ENCODE measurements at places on chromosomes 11 and 22. TPM values are rescaled to one million over a fixed set of nuclear protein-coding genes. Genes with fewer than 3 reads are reported as not detected.

- peaks cover 2% of the 10 kb centered on the region for H3K36me3 ChIP-seq
- H3K27ac ChIP-seq, result no peak overlapping the region
- H3K4me1 ChIP-seq, result peaks cover 7% of the 10 kb centered on the region
Observed at GRCh38 chr11:2381494-2382128, 4.5 kb downstream of the CD81 start.

DNA sequence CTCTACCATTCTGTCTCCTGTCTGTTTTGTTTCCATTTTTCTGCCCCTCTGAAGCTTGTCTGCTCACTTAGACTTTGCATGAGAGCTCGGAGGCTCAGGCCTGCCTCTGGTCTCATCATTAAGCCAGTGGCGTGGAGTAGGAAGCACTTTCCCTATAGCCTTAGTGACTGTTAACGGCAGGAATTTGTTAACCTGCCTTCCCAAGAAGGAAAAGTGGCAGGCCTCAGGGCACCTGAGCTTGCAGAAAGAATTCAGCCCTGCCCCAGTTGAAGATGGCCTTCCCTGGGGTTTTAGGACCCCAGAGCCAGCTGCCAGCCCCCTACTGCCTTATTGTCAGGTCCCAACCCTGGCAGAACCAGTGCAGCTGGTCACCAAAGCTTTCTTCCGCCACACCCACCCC lies 93.2 kb downstream of the PKNOX2 start:
- H3K4me3 ChIP-seq, result no peak overlapping the region
- peaks cover 27% of the 10 kb centered on the region for H3K4me1 ChIP-seq
- no peak for DNase-seq
- peaks cover 4% of the 10 kb centered on the region for H3K36me3 ChIP-seq
- H3K27ac ChIP-seq, result no peak overlapping the region
- H3K27me3 ChIP-seq, result no peaks in the 10 kb centered on the region

DNA sequence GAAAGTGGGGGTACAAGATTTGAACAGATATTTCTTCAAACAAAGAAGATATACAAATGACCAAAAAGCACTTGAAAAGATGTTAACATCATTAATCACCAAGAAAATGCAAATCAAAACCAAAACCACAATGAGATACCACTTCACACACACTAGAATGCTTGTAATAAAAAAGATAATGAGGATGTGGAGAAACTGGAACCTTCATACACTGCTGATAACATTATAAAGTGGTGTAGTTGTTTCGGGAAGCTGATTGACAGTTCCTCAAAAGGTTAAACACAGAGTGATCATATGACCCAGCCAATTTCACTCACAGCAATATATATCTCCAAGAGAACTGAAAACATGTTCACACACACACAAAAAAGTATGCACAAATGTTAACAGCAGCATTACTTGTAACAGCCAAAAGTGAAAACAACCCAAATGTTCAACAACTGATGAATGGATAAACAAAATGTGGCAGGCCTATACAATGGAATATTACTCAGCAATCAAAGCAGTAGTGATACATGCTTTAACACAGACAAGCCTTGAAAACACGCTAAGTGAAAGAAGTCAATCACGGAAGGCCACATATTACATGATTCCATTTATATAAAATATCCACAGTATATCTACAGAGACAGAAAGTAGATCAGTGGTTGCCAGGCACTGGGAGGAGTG lies 15.1 kb downstream of the PITPNB start:
- no peak for DNase-seq
- H3K27me3 ChIP-seq, result no peaks in the 10 kb centered on the region
- peaks cover 32% of the 10 kb centered on the region for H3K36me3 ChIP-seq
- no peak overlapping the region for H3K4me3 ChIP-seq
- peaks cover 7% of the 10 kb centered on the region for H3K4me1 ChIP-seq
- H3K27ac ChIP-seq, result no peak overlapping the region

- H3K4me3 ChIP-seq, result no peak overlapping the region
- no peak for DNase-seq
- H3K4me1 ChIP-seq, result no peaks in the 10 kb centered on the region
- H3K27me3 ChIP-seq, result no peaks in the 10 kb centered on the region
Observed at GRCh38 chr11:25163421-25163820, 666.6 kb downstream of the LUZP2 start.

DNA sequence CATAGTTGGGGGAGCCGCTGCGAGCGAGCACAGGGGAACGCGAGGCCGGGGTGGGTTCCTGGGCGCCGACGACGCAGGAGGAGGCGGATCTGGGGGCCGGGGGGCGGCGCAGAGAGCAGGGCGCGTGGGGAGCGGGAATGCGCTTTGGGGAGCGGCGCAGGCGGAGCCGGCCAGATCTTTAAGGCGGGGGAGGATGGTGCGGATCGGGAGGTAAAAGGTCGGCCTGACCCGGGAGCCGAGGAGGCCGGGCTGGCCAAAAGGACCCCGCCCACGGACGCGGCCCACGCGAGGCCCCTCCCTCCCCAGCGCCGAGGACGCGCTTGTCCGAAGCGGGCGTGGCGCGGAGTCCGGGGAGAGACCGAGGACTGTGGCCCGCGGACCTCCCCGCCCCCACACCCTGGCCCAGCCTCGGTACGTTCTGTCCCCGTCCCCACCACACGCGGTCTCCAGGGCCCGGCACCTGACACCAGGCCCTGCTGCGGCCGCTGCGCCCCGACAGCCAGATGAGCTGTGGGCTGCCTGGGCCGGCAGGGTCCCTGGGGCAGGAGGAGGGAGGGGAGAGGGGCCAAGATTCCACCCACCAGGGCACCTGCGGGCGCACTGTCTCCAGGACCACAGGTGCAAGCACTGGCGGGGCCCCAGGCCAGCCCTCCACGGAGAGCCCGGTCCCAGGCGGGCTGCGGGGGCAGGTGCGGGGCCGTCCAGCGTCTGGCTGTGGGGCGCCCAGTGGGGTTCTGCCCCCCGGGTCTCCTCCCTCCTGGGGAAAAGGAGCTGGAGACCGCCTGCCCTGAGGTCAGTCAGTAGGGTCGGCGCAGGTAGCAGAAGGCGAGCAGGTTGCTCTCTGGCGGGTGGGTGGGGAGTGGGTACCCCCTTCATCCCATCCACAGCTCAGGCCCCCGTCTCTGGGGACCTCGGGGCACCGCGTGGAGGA lies 10.9 kb downstream of the PIM3 start:
- H3K27ac ChIP-seq, result peak overlapping the region; percentile 96
- DNase-seq, result no peak
- H3K27me3 ChIP-seq, result peaks cover 14% of the 10 kb centered on the region
- no peaks in the 10 kb centered on the region for H3K36me3 ChIP-seq

DNA sequence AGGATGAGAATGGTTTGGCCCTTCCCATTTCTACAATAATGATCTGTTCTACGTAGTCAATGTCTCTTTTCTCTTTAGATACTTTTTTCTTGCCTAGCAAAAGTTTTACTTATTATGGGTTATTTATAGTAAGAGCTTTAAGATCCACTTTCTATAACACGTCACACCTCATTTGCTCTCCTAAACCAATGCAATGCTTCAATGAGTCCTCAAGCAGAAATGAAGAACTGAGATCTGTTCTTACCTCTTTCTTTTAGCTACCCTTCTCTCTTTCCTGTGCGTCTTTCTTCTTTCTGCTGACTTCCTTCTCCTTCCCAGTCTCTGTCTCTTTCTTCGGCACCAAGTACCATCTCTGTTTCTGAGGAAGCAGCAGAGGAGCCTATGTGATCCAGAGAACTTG lies 61.8 kb downstream of the SNX19 start:
- no peak for DNase-seq
- H3K4me1 ChIP-seq, result no peaks in the 10 kb centered on the region
- peaks cover 11% of the 10 kb centered on the region for H3K27me3 ChIP-seq
- H3K27ac ChIP-seq, result no peak overlapping the region

DNA sequence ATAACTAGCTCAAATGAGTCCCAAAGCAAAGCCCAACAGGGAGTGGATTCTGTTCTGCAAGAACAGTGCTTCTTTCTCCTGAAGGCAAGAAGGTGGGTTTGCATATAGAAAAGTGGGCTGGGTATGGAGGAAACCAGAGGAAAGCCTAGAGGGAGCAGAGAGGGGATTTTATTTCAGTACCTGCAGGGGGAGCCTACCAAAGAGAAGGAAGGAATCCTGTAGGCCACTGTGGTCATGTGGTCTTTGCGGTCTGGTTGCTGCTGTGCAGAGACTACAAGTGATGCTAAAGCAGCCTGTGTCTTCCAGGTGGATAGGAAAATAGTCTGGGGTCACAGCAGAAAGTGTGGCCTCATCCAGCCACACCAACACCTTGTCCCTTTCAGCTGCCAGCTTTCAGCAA lies 33.2 kb upstream of the ZBTB16 start:
- H3K36me3 ChIP-seq, result no peaks in the 10 kb centered on the region
- peaks cover 43% of the 10 kb centered on the region for H3K27me3 ChIP-seq
- no peak overlapping the region for H3K4me3 ChIP-seq
- H3K4me1 ChIP-seq, result no peaks in the 10 kb centered on the region
- H3K27ac ChIP-seq, result no peak overlapping the region

Gene CCDC15
- 3.8 TPM for total RNA-seq

Data from progenitor cell of endocrine pancreas (in vitro differentiated cells).